ENCODE measurements at places on chromosomes 12 and 14. TPM values are rescaled to one million over a fixed set of nuclear protein-coding genes. Genes with fewer than 3 reads are reported as not detected.

NINJ2 gene
- total RNA-seq, result 11.2 TPM

- DNase-seq, result no peak
Measured at GRCh38 chr12:98999559-98999958, 354.5 kb downstream of the APAF1 start.

- peak; percentile 76 for DNase-seq
Measured at GRCh38 chr12:63149909-63150712, 890 bp downstream of the AVPR1A start.

GRCh38 chr12:109444259-109444658 lies 32.8 kb downstream of the KCTD10 start:
- DNase-seq, result no peak

DNA sequence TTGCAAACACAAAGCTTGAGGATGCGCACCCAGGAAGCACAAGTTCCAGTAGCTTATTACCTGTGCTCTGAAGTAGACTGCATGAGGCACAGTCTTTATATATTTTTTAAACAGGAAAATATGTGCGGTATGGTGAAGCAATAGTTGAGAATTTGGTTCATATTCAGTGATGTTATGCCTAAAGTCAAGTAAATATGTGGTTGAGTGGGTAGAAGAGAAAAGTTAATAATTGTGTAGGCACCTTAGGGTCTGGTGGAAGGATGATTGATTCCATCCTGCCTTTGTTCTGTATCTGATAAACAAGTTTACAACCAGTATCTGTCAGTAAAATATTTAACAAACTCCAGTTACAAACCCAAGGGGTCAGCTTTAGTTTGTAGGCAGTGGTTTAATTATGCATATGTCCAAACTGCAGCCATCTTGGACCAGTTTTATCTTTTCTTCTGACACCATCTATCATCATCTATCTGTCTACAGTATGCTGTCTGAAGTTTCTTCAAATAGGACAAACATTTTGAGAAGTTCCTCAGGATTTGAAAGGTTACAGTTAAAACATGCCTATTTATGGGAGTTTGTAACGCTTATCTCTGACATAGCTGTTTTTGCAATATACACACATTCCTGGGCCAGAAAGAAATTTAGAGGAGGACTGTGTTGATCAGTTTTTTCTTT lies 10.8 kb downstream of the SINHCAF start:
- no peak for DNase-seq

DNA sequence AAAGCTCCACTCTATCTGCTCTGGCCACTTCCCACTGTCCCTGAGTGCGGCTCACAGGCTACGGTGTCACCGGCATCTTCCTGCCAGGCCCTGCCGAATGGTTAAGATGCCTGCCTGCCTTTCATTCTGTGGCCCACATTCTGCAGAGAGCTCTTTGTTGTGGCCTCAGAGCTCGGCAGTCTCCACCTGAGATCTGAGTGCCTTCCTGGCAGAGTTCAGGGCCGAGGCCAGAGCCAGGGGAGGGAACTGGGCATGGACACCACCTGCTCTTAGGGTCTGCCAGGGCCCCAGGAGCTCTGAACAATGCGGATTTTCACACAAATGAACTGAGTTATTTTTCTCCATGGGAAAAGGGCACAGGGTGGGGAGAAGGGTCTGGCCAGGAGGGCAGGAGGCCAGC lies 127.2 kb downstream of the RBM19 start:
- no peak for DNase-seq

GYS2 gene
- not detected for total RNA-seq

DNA sequence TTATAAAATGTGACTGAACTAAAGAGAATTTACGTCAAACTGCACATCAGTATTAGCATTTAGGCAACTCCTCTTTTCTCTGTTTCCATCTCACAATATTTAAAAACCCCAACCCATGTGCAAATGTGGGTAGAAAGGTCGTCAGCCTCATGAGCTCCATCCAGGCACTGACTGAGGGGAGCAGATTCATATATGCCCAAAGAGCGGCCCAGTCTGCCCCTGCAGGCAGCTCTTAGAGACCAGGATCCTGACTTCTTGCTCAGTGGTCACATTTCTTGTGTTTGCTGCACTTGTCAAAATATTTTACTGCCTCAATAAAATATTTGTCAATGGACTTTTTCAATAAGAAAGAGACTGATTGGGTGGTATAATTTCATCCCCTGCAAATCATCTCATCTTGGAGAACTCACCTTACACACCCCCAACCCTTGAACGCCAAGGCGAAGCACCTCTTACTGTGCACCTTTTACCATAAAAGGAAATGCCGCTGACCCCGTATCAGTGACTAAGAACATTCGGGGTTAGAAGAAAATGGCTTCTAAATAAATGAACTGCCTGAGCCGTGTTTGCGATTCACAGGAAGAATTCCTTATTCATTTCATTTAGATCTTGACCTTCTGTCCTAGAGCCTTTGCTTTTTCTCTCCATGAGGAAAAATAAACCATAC lies 418.8 kb downstream of the BCL11B start:
- DNase-seq, result no peak

AKAP3 gene
- total RNA-seq, result 0.68 TPM

All from aorta (tissue), 5 donors.